ENCODE measurements at places on chromosomes 11 and 22. TPM values are rescaled to one million over a fixed set of nuclear protein-coding genes. Genes with fewer than 3 reads are reported as not detected.

Gene MS4A6E
- not detected for polyA plus RNA-seq

DNA sequence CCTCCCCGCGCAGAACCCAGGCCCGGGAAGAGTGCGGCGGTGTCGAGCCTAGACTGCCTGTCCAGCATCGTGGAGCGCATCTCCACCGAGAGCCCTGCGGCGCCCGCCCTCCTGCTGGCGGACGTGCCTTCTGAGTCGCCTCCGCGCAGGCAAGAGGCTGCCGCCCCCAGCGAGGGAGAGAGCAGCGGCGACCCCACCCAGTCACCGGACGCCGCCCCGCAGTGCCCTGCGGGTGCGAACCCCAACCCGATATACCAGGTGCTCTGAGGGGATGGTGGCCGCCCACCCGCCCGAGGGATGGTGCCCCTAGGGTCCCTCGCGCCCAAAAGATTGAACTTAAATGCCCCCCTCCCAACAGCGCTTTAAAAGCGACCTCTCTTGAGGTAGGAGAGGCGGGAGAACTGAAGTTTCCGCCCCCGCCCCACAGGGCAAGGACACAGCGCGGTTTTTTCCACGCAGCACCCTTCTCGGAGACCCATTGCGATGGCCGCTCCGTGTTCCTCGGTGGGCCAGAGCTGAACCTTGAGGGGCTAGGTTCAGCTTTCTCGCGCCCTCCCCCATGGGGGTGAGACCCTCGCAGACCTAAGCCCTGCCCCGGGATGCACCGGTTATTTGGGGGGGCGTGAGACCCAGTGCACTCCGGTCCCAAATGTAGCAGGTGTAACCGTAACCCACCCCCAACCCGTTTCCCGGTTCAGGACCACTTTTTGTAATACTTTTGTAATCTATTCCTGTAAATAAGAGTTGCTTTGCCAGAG is 2.0 kb downstream of the MYOD1 start:
- DNase-seq = no peak

- DNase-seq = no peak
Observed at GRCh38 chr11:106051103-106051502, 26.0 kb downstream of the KBTBD3 start.

Gene FCHSD2
- polyA plus RNA-seq = 27.4 TPM

DNA sequence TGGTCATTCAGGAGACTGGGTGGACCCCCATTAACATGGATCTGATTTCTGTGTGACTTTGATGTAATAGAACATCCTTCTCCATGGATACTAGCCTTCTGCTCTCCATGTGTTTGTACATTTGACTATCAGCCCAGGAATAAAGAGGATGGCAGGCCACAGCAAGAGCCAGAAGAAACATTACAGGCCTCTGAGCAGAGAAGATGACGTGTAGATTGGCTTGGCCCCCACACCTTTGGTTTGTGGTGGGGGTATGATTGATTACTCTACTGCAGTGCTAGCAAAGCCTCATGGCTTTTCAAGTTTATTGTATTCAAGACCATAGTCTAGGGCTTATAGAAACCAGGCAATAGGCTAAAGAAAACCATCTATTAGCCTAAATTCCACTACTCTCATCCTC is 77.0 kb downstream of the GRAMD1B start:
- no peak for DNase-seq

Gene PYGM
- polyA plus RNA-seq = 300 TPM

Gene RASD2
- polyA plus RNA-seq = 25.4 TPM

Gene TEX12
- 0.23 TPM for polyA plus RNA-seq

DNA sequence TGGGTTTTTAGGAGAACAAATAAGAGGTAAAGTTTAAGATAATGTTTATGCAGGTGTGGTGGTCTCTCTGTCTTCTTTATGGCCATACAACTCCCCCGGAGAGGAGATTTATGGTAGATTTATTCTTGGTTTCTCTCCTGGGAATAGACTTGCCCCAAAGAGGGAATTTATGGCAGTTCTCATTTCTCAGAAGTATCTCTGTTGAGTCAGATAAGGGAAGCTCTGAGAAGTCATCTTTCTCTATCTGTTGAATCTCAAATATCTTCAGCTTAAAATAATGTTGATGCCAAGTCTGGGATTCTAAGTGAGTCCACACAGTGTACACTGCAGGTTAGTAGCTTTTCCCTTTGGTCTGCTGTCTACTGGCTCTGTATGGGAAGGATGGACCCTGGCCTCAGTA is 276.4 kb upstream of the PLET1 start:
- DNase-seq = no peak

- no peak for DNase-seq
Observed at GRCh38 chr11:84947970-84948580, 679.1 kb downstream of the DLG2 start.

Gene HOATZ
- not detected for polyA plus RNA-seq

DNA sequence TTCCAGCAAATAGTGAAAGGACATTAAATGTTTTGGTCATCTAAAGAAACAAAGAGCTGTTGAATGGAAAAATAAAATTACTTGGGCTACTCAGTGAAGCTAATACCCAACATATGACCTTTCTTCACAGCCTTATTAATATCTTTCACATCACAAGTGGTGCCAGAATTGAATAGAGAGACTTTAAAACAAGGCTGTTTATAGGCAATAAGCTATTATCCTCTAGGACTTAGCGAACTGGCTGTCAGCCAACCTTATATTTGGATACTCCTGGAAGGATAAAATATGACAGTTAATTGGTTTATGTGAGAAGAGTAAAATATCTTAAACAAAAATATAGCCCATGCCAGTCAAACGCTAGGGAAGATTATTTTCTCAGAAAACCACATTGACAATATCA is 225.5 kb upstream of the BLID start:
- DNase-seq = no peak

- DNase-seq = no peak
Observed at GRCh38 chr11:58133309-58134076, 8.2 kb upstream of the OR9I1 start.

DNA sequence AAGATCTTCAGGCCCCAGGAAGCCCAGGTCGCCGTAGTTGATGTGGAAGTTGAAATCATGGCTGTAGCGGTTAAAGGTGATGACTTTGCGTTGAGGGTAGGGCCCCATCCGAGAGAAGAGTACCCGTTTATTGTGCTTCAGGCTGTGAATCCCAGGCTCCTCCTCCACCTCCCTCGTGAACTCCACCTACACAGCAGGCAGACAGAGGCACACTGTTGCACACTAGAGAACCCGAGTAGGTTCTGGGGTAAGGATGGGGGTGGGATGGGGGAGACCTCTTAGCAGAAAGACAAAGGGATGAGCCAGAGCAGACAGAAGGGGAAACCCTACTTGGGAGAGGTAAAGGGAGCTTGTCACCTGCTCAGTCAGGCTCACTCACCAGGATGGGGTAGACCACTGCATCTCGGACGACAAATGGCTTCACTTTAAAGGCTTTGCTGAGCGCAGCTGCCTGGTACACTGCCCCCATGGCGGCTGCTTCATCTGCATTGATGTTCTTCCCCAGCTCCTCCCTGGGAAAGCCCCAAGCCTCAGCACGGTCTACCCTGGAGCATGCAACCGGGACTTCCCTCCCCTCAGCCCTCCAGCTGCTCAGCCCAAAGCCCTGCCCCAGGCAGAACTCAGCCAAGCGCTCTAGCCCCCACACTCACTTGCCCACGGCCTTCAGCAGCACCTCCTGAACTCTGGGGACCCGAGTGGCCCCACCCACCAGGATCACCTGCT is 5.4 kb downstream of the HYOU1 start:
- no peak for DNase-seq

Measured in hindlimb muscle (tissue), 1 donor.